ENCODE measurements at places on chromosomes 3 and 15. TPM values are rescaled to one million over a fixed set of nuclear protein-coding genes. Genes with fewer than 3 reads are reported as not detected.

- DNase-seq, result peak; percentile 46
- H3K4me1 ChIP-seq, result peaks cover 33% of the 10 kb centered on the region
- peaks cover 22% of the 10 kb centered on the region for H3K36me3 ChIP-seq
- peak overlapping the region; percentile 94 for H3K4me3 ChIP-seq
- peaks cover 9% of the 10 kb centered on the region for H3K27me3 ChIP-seq
Observed at GRCh38 chr3:169966951-169967915, 626 bp downstream of the SEC62 start.

GRCh38 chr3:24037971-24038370 is 92.9 kb downstream of the NR1D2 start:
- no peaks in the 10 kb centered on the region for H3K27me3 ChIP-seq
- no peaks in the 10 kb centered on the region for H3K4me1 ChIP-seq
- no peak overlapping the region for H3K4me3 ChIP-seq
- no peaks in the 10 kb centered on the region for H3K36me3 ChIP-seq
- DNase-seq, result no peak

GRCh38 chr3:143234526-143234925 is 115.0 kb downstream of the CHST2 start:
- H3K4me3 ChIP-seq, result no peak overlapping the region
- H3K27ac ChIP-seq, result no peak overlapping the region
- H3K4me1 ChIP-seq, result no peaks in the 10 kb centered on the region
- peaks cover 43% of the 10 kb centered on the region for H3K27me3 ChIP-seq
- no peak for DNase-seq

- H3K4me1 ChIP-seq, result no peaks in the 10 kb centered on the region
- H3K27me3 ChIP-seq, result no peaks in the 10 kb centered on the region
- no peaks in the 10 kb centered on the region for H3K36me3 ChIP-seq
- no peak overlapping the region for H3K4me3 ChIP-seq
Observed at GRCh38 chr3:94373456-94373855, 310.6 kb downstream of the NSUN3 start.

DNA sequence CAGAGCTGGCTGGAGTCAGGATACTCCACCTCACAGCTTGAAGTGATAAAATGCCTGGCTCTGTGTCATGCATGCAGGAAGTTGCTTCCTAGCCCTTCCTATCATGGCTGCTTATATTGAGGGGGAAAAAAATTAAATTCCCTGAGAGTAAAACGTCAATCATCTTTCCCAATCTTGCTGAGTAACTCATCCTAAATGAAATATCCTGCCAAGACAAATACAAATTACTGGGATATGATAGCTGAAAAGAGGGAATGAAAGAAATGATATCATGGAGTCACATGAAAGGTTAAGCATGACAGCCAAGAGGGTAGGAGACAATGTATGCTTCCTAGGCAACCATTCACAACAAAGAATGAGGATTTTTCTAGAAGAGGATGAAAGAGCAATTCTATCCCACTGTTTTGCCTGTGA is 110.6 kb downstream of the ABI3BP start:
- no peaks in the 10 kb centered on the region for H3K4me1 ChIP-seq
- H3K36me3 ChIP-seq, result no peaks in the 10 kb centered on the region
- H3K27me3 ChIP-seq, result no peaks in the 10 kb centered on the region
- no peak overlapping the region for H3K4me3 ChIP-seq
- DNase-seq, result no peak

DNA sequence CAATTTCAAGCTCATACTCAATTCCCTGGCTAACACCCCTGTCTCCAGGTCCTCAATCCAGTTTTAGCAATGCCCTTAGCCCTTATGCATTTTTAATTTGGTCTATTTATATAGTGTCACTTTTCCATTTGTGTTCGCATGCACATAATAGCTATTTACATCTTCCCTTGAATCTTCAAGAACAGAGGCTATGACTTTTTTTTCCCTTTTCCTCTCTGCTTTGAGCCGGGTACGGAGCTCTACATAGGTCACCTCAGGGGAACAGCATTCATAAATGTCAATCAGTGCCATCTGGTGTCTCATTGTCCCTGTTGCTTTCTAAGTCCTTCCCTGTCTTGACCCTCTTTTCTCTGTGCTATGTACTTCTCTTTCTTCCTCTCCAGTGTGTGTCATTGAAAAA is 26.5 kb upstream of the ACTC1 start:
- DNase-seq, result no peak
- H3K4me3 ChIP-seq, result no peak overlapping the region
- no peaks in the 10 kb centered on the region for H3K36me3 ChIP-seq

- no peaks in the 10 kb centered on the region for H3K36me3 ChIP-seq
- DNase-seq, result no peak
- no peaks in the 10 kb centered on the region for H3K27me3 ChIP-seq
- H3K4me1 ChIP-seq, result peaks cover 28% of the 10 kb centered on the region
Observed at GRCh38 chr3:5709714-5710113, 522.2 kb downstream of the EDEM1 start.

- peaks cover 10% of the 10 kb centered on the region for H3K36me3 ChIP-seq
- no peaks in the 10 kb centered on the region for H3K27me3 ChIP-seq
- no peaks in the 10 kb centered on the region for H3K4me1 ChIP-seq
- DNase-seq, result peak; percentile 77
Observed at GRCh38 chr15:89898614-89899294, 5.0 kb upstream of the AP3S2 start.

DNA sequence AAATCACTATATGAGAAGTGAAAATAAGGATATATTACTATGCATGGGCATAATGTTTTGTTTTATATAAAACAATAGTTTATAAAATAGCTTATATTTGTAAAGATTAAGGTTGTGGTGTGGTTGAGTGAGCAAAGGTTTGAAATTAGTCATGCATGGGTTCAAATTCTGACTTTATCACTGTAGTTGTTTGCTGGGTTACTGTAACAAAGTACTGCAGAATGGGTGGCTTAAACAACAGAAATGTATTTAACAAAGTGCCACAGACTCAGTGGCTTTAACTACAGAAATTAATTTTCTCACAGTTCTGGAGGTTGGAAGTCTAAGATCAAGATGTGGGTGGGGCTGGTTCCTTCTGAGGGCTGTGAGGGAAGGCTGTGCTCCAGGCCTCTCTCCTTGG is 184.8 kb upstream of the THRB start:
- no peaks in the 10 kb centered on the region for H3K36me3 ChIP-seq
- H3K27me3 ChIP-seq, result no peaks in the 10 kb centered on the region
- H3K27ac ChIP-seq, result no peak overlapping the region
- peaks cover 20% of the 10 kb centered on the region for H3K4me1 ChIP-seq

The C3orf85 gene
- total RNA-seq, result not detected

The C15orf62 gene
- 0.56 TPM for total RNA-seq

The CLSTN2 gene
- 0.07 TPM for total RNA-seq

The ANKRD34C gene
- not detected for total RNA-seq

The CCDC54 gene
- not detected for total RNA-seq

The ST8SIA2 gene
- not detected for total RNA-seq

The CHRD gene
- total RNA-seq, result not detected

The ITGA11 gene
- total RNA-seq, result not detected

Data from Calu3 (cell line).